ENCODE measurements at places on chromosomes 2 and 18. TPM values are rescaled to one million over a fixed set of nuclear protein-coding genes. Genes with fewer than 3 reads are reported as not detected.

COLEC12 gene
- 55.2 TPM for total RNA-seq

HTR2B gene
- 2.6 TPM for total RNA-seq

MC4R gene
- total RNA-seq = not detected

EMILIN2 gene
- total RNA-seq = 35.2 TPM

DSG1 gene
- total RNA-seq = not detected

DNA sequence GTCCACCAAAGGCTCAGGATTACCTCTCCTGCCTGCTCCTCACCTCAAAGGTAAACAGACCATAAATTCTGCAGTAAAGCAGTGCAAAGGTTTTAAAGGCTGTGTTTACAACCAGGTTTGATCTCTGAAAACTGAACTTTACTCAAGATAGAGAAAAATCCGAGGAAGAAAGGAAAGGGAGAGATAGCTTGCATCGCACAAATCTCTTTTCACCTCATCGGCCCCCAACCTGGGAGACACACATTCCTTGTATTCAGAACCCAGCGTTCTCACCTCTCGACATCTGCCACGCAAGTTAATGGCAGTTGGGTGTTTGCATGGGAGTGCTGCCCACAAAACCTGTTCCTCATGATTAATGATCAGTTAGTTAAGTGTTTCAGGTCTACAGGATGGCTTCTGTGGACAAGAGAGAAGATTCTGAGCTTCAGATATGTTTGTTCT lies 72.6 kb downstream of the GATA6 start:
- no peaks in the 10 kb centered on the region for H3K27me3 ChIP-seq
- DNase-seq = no peak
- no peaks in the 10 kb centered on the region for H3K36me3 ChIP-seq
- no peak overlapping the region for H3K4me3 ChIP-seq

- no peak overlapping the region for H3K27ac ChIP-seq
- H3K4me1 ChIP-seq = no peaks in the 10 kb centered on the region
- DNase-seq = no peak
- H3K4me3 ChIP-seq = no peak overlapping the region
- no peaks in the 10 kb centered on the region for H3K36me3 ChIP-seq
Observed at GRCh38 chr2:55934337-55934736, 10.8 kb upstream of the EFEMP1 start.

DNA sequence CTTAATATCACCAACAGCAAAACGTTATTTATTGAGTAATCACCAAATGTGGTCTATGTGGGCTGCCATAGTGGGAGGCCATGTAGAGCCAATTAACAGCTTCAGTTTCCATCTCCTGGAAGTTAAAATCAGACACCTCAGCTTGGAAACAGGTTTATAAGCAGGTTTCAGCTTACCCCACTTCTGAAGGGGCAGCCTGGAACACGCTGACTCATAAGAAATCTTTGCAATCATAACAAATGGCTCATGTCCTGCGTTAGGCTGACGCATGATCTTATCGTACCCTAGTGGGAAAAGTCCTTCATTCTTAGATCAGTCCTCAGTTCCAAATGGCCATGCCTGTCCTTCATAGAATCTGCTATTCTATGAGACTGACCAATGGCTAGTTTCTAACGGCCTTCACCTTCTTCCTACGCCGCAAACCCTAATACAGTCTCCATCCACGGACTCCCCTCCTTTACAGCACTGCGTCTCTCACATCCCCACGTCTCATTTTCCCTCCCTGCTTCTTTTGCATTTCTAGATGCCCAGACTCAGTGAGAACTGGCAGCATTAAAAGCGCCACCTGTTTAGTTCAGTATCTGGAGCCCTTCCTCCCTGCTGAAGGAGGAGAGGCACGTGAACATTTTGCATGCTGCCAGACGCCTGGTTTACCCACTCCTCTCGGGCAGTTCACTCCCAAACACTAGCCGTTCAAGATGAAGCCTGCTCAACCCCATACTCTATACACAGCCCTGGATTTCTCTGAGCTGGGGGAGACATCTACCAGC lies 24.2 kb upstream of the BZW1 start:
- H3K4me1 ChIP-seq = no peaks in the 10 kb centered on the region
- H3K27ac ChIP-seq = no peak overlapping the region
- H3K36me3 ChIP-seq = no peaks in the 10 kb centered on the region
- H3K4me3 ChIP-seq = no peak overlapping the region
- DNase-seq = no peak

DNA sequence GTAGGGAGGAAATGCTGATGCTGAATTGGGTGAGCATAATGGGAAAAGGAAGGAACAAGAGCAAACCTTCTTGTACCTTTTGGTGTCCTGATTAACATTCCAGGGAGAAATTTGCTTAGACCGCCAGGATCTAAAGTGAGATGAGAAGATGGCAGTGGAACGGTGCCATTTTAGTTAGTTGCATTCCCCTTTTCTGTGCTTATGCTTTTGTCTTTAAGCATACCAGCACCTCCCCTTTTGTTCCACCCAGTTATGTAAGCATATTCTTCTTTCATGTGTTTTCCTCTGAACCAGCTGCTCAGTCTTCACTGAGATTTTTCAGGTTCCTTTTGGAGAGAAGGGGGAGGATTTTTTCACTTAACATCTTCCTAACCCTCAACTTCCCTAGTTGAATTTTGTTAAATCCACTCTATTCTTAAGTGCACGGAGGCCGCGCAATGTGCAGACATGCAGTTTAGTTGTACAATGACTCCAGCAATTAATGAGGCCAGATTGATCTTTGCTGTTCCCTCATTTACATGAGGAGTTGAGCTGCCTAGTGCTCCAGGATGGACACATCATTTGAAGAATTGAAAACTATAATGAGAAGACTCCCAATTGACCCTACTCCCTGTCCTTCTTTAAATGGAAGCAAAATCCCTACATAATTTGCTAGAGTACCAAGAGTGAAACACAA lies 73.9 kb downstream of the MAP4K4 start:
- no peak overlapping the region for H3K4me3 ChIP-seq
- H3K27me3 ChIP-seq = no peaks in the 10 kb centered on the region
- DNase-seq = no peak
- H3K4me1 ChIP-seq = peaks cover 59% of the 10 kb centered on the region
- H3K36me3 ChIP-seq = no peaks in the 10 kb centered on the region

DNA sequence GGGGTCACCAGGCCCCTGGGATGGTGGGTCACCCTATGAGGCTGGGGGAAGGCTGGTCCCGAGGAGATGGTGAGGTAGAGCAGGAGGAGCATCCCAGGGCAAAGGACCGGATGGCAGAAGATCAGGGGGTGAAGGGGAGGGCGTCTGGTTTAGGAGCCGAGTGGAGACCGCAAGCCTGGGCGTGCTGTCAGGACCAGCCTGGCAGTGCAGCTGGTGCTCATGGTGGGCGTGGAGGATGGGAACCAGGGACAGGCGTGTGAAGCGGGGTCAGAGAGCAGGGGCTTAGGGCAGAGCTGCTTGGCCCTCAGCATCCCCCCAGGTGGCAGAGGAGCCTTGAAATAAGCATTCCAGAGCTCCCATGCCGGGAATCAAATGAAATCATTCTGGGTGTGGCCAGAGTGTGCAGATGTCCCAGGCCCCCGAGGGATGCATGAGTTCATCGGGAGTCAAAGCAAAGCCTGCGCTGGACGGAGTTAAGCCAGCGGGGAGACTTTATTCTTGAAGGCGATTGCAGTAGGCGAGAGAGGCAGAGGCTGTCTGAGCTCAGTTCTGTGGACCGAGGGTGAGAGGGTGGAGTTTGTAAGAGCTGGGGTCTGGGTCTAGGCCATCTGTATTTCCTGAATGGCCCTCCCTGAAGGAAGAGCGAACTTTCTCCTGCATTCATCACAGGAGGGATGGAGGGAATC lies 33.1 kb upstream of the MBP start:
- no peaks in the 10 kb centered on the region for H3K36me3 ChIP-seq
- DNase-seq = no peak
- no peak overlapping the region for H3K27ac ChIP-seq

DNA sequence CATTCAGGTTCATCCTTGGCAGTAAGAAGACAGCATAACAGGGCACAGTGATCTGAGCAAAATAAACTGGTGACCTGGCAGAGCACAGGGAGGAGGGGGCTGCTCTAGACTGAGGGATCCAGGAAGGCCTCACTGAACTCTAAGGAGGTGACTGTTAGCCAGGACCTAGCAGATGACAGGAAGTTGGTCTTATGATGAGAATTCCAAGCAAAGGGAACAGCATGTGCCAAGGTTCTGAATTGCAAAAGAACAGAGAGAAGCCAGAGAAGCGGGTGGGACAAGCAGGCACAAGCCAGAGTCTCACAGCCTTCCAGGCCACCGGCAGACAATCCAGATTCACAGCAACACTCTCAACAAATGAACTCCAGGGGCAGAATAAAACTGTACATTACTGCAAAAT lies 152.7 kb upstream of the PTPRM start:
- H3K4me1 ChIP-seq = no peaks in the 10 kb centered on the region
- no peaks in the 10 kb centered on the region for H3K27me3 ChIP-seq
- DNase-seq = no peak
- H3K27ac ChIP-seq = peak overlapping the region; percentile 19
- no peak overlapping the region for H3K4me3 ChIP-seq

DNA sequence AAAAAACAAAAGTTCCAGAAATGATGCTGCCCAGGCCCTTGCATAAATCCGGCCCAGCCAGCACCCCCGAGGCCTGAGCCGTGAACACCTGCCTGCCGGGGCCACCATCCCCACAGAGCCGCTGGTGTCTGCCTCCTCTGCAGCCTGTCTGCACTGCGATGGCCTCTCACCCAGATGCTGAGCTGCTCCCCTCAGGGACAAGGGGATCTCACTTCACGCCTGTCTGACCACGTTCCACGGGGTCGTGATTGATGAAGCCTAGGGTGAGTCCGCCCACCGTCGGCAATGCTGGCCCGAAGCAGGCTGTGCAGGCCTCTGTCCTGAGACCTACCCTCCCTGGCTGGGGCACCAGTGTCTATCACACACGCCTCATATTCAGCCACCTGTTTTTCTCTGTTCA lies 444.2 kb downstream of the EIPR1 start:
- no peak overlapping the region for H3K4me3 ChIP-seq
- H3K36me3 ChIP-seq = no peaks in the 10 kb centered on the region
- no peak for DNase-seq

GRCh38 chr18:13558790-13559189 lies 167.6 kb downstream of the FAM210A start:
- H3K27ac ChIP-seq = no peak overlapping the region
- H3K4me3 ChIP-seq = no peak overlapping the region
- H3K36me3 ChIP-seq = no peaks in the 10 kb centered on the region
- no peak for DNase-seq
- peaks cover 10% of the 10 kb centered on the region for H3K4me1 ChIP-seq

GRCh38 chr2:44895061-44895460 lies 46.4 kb upstream of the SIX3 start:
- no peak overlapping the region for H3K4me3 ChIP-seq
- no peak overlapping the region for H3K27ac ChIP-seq
- DNase-seq = no peak
- H3K36me3 ChIP-seq = no peaks in the 10 kb centered on the region
- H3K4me1 ChIP-seq = no peaks in the 10 kb centered on the region

- H3K27me3 ChIP-seq = no peaks in the 10 kb centered on the region
- H3K36me3 ChIP-seq = no peaks in the 10 kb centered on the region
- no peaks in the 10 kb centered on the region for H3K4me1 ChIP-seq
- H3K27ac ChIP-seq = no peak overlapping the region
- DNase-seq = no peak
- H3K4me3 ChIP-seq = no peak overlapping the region
Observed at GRCh38 chr18:68925268-68925667, 127.4 kb downstream of the CCDC102B start.

- H3K4me3 ChIP-seq = no peak overlapping the region
- no peaks in the 10 kb centered on the region for H3K36me3 ChIP-seq
- no peak for DNase-seq
- H3K4me1 ChIP-seq = no peaks in the 10 kb centered on the region
- H3K27me3 ChIP-seq = no peaks in the 10 kb centered on the region
- no peak overlapping the region for H3K27ac ChIP-seq
Observed at GRCh38 chr2:140994856-140995255, 1136.0 kb downstream of the LRP1B start.

GRCh38 chr2:156332284-156332533 lies 312 bp downstream of the NR4A2 start:
- peaks cover 8% of the 10 kb centered on the region for H3K27me3 ChIP-seq
- peak overlapping the region; percentile 83 for H3K4me3 ChIP-seq
- H3K4me1 ChIP-seq = peaks cover 15% of the 10 kb centered on the region
- DNase-seq = peak; percentile 68
- H3K36me3 ChIP-seq = no peaks in the 10 kb centered on the region
- peak overlapping the region; percentile 99 for H3K27ac ChIP-seq

- DNase-seq = no peak
- no peaks in the 10 kb centered on the region for H3K27me3 ChIP-seq
- H3K27ac ChIP-seq = peak overlapping the region; percentile 30
- H3K36me3 ChIP-seq = no peaks in the 10 kb centered on the region
- no peak overlapping the region for H3K4me3 ChIP-seq
Observed at GRCh38 chr18:36441426-36442240, 144.1 kb downstream of the FHOD3 start.

DNA sequence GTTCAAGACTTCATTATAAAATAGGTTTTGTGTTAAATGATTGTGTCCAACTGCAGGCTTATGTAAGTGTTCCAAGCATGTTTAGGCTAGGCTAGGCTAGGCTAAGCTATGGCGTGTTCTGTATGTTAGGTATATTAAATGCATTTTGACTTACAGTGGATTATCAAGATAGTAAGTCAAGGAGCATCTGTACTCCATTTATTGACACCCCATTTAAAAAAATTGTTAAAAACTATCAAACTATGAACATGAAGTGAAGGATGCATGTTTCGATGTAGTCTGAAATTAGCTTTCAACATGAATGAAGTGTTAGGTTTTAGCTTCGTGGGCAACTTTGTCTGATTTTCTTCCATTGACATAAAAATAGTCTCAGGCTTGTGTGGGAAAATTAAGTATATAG lies 290.5 kb downstream of the PARD3B start:
- H3K36me3 ChIP-seq = no peaks in the 10 kb centered on the region
- no peaks in the 10 kb centered on the region for H3K4me1 ChIP-seq
- DNase-seq = no peak
- H3K27ac ChIP-seq = no peak overlapping the region
- no peak overlapping the region for H3K4me3 ChIP-seq

GRCh38 chr2:136116813-136117390 lies 1.0 kb downstream of the CXCR4 start:
- DNase-seq = peak; percentile 80
- peaks cover 24% of the 10 kb centered on the region for H3K4me1 ChIP-seq
- H3K27ac ChIP-seq = peak overlapping the region; percentile 85
- peaks cover 38% of the 10 kb centered on the region for H3K27me3 ChIP-seq
- peak overlapping the region; percentile 62 for H3K4me3 ChIP-seq
- H3K36me3 ChIP-seq = peaks cover 8% of the 10 kb centered on the region

- H3K36me3 ChIP-seq = no peaks in the 10 kb centered on the region
- no peak overlapping the region for H3K4me3 ChIP-seq
- no peaks in the 10 kb centered on the region for H3K4me1 ChIP-seq
- no peak overlapping the region for H3K27ac ChIP-seq
Observed at GRCh38 chr2:127032621-127033020, 74.3 kb downstream of the BIN1 start.
